ENCODE measurements at places on chromosomes 7 and 10.

GRCh38 chr10:73247509-73248258 is 629 bp upstream of the DNAJC9 start:
- no peak for DNase-seq

- no peak for DNase-seq
Observed at GRCh38 chr10:25902002-25902401, 32.0 kb upstream of the MYO3A start.

DNA sequence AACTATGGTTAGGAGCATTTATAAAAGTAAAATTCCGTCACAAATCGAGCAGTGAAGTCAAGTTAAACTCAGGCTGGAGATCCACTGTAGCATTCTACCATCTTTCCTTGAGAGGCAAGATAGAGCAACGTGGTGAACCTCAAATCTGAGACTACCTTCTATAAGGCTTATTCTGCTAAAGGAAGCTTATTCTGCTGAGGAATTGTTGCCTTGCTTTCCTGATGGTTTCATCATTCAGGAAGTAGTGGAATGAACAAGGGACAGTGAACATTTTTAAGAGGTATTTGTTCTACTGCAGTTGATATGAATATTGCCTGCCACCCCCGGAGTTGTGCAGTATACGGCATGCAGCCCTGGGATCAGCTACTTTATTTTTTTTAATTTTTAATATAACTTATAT is 170.8 kb downstream of the VPS50 start:
- no peak for DNase-seq

DNA sequence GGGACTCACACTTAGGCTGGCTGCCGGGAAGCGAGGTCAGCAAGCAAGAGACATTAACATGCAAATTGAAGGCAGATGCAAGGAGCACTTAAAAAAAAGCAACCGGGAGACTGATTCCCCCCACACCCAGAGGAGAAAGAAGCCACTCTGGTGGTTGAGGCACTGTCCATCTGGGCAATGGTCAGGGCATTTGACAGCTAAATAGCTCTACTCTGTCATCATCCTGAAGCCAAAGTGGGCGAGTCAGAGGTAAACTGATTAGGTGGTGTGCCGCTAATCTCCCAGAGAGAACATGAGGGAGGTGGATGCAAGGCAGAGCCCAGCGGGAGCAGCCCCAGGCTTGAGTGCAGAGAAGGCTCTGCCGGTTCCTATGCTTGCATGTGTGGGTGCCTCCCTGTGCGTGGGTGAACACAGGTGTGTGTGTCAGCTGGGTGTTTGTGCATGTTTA is 100.6 kb downstream of the PLXNA4 start:
- no peak for DNase-seq

GRCh38 chr10:1665021-1665661 is 72.2 kb downstream of the ADARB2 start:
- DNase-seq, result no peak

- DNase-seq, result no peak
Observed at GRCh38 chr10:76921383-76922010, 716.1 kb downstream of the KCNMA1 start.
